Stimulated activated CD4-positive, alpha-beta T cell treated with anti-CD3 and anti-CD28 coated beads, Interleukin-15, amount 100 ng/mL, for 24 hours (primary cell): ENCODE measurements at places on chromosomes 2 and 18.

DNA sequence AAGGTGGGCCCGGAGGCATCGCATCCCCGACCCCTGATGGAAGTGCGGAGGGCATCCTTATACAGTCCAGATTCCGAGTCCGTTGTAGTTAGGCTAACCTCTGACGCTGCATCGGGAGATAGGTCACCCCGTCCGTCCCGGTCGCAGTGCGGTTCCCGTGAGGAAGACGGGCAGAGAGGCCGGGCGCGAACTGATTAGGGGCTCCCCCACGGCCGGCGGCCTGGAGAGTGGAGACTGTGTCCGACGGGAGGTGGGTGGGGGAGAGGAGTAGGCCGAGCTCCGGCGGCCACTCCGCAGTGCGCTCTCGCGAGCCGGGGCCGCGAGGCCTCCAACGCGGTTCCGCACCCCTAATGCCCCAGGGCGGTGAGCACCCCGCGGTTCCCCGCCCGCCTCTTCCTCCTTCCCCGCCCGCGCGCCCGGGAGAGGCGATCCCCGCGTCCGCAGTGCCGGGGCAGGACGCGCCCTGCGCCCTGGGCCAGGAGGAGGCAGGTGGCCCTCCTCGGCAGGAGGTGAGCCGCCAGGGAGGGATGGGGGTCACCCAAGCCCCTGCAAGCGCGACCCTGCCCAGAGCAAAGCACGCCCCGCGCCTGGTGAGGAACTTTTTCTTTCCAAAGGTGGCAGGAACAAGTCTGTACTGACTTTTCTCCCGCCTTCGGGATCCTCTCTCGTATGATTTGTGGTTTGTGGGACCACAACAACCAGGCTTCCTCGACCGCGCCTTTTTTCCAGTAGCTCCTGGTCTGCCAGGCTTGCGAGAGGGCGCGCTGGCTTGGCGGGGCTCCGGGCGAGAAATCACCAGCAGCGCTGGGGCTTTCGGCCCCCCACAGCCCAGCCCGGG lies 1.4 kb upstream of the SP5 start:
- peak; percentile 27 for DNase-seq

- peak; percentile 22 for DNase-seq
These were observed 212.3 kb downstream of the MGAT5 start for GRCh38 chr2:134466141-134466540.

GRCh38 chr2:62319070-62319469 lies 123.2 kb downstream of the B3GNT2 start:
- no peak for DNase-seq

GRCh38 chr2:123999681-124000080 lies 25.4 kb upstream of the CNTNAP5 start:
- DNase-seq: no peak

- DNase-seq: no peak
These were observed 11.7 kb upstream of the SCRN3 start for GRCh38 chr2:174383796-174384195.

- DNase-seq: no peak
These were observed 154.4 kb downstream of the DDX1 start for GRCh38 chr2:15745907-15746702.

DNA sequence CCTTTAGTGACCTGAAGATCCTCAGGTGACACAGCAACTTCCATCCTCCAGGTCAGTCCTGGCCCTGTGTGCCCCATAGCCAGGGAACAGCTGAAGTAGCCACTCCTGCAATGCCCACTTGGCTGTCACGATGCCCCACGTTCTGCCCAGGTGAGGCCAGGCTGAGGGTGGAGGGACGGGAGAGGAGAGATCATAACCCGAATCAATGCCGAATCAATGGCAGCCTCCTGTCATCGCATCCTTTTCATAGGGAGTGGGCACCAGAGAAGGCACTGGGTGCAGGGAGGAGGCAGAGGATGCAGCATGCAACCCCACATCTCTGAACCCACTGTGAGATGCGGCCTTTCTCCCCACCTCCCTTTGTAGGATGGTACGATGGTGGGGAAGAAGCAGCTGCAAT lies 75.3 kb upstream of the EPC2 start:
- no peak for DNase-seq

- DNase-seq: no peak
These were observed 344.6 kb upstream of the TMEFF2 start for GRCh38 chr2:192539306-192539705.

GRCh38 chr18:48108136-48108535 lies 177.7 kb upstream of the SMAD2 start:
- DNase-seq: no peak

GRCh38 chr2:238104226-238104690 lies 4.1 kb downstream of the ESPNL start:
- DNase-seq: no peak

DNA sequence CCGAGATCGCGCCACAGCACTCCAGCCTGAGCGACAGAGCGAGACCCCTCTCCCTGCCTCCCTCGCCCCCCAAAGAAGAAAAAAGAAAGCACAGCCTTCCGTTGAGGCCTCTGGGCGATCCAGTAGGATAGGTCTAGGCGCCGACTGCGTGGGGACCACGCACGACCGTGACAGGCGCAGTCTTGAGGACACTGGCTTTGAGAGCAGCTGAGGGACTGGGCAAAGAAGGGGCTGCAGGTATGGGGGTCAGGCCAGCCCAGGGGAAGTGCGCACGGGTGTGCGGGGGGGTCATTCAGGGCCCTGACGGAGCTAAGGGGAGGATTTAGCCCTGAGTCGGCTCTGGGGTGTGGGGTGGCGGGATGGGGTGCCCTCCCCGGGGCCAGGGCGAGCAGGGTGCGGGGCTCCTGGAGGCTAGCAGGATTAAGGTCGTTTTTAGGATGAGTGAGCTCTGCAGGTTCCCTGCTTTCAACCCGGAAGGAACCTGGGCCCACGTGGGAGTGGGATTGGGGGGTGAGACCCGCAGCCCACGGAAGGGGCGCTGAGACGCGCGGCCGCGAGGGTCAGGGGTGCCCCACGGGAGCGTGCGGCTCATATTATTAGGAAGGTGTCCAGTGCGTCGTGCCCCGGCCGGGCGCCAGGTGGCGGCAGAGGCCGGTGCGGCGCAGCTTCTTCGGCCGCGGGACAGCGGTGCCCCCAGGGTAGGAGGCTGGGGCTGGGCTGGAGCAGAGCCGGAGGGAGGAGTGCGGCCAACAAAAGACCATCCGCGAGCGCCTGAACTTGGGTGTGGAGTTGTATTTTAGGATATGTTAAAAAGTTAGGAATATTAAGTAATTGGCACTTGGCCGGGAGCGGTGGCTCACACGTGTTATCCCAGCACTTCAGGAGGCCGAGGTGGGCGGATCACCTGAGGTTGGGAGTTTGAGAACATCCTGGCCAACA lies 20.5 kb upstream of the ZNF236 start:
- peak; percentile 66 for DNase-seq

GRCh38 chr2:175393851-175394250 lies 212.3 kb upstream of the ATP5MC3 start:
- DNase-seq: no peak

GRCh38 chr2:167924556-167924955 lies 322.8 kb downstream of the STK39 start:
- DNase-seq: no peak

DNA sequence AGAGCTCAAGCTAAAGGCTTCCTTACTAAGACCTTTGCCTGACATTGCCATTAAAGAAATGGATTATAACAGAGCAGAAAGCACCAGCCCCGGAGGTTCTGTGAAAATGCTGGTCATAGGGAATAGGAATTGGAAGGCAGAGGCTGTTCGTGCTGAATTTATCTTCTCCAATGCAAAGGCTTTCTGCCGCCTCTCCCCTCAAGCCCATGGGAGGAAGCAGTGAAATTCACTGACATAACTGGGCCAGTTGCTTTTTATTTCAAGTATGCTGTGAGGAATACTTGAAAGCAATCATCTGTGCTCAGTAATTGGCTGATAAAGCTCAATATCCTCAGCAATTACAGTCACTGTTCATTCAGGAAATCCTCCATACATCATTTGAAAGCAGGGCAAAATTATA lies 85.4 kb upstream of the LINC00305 start:
- DNase-seq: no peak

- DNase-seq: no peak
These were observed 267.9 kb downstream of the SOX11 start for GRCh38 chr2:5959836-5960820.

DNA sequence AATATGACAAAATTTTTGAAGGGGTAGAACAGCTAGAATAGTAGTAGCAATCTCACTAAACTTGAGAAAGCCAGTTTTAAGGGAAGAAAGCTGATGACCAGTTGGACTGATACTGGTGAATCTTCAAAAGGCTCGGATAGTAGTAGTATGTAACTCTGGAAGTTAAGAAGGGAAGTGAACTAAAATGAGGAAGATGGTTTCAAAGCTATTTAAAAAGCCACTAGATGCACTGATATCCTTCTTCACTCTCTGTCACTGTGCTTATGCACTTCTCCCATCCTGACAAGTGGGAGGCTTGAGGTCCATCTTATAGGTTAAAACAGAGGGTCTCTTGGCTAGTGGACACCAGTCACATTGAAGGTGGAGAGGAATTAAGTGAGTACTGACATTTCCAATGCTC lies 141.1 kb downstream of the NCOA1 start:
- DNase-seq: no peak

DNA sequence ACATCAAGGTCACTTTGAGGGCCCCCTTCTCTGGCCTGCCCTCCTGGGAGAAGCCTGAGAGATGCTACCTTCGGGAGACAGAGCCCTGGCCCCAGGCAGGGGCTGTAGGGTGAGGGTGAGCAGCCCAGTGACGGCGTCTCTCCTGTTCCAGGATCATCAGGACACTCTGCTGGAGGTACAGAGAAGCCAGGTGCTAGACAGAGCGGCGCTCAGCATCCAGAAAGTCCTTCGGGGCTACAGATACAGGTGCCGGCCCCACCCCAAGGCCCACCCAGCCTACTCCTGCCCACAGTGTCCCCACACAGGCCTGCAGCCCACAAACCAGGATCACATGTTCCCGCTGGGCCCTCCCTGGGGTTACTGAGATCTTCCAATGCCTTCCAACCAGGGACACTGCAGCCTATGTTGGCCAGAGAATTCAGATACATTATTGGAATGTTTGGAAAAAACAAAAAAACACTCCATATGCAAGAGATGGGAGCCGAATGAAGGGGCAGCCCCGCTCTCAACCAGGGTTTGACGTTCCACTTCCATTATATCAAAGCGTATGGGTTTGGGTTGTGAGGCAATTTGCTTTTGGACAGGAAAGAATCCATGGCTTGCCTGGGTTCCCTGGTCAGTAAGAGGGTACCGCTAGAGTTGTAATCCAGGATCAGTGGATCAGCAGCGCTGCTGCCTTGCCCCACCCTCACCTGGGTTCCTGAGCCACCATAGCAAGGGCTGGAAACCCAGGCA lies 49.5 kb upstream of the GPR17 start:
- no peak for DNase-seq

- peak; percentile 28 for DNase-seq
These were observed 86.6 kb downstream of the MARCO start for GRCh38 chr2:119028327-119029174.

- no peak for DNase-seq
These were observed 89.8 kb downstream of the MRO start for GRCh38 chr18:50729986-50730385.

DNA sequence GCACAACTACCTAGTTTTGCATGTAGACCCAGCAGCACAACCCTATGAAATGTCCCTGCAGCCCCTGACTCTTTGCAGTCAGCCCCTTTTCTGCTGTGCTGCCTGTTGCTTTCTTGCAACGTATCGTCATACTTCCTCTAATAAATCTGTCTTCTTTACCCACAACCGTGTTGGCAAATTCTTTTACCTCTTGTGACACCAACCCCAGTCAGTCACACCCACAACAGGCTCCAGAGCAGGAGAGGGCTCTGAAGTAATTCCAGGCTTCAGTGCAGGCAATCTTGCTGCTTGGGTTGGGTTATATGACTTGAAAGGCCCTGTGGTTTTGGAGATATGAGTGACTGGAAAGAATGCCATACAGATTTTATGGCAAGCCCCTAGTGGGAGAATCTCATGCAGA lies 79.1 kb upstream of the KCNH7 start:
- no peak for DNase-seq

DNA sequence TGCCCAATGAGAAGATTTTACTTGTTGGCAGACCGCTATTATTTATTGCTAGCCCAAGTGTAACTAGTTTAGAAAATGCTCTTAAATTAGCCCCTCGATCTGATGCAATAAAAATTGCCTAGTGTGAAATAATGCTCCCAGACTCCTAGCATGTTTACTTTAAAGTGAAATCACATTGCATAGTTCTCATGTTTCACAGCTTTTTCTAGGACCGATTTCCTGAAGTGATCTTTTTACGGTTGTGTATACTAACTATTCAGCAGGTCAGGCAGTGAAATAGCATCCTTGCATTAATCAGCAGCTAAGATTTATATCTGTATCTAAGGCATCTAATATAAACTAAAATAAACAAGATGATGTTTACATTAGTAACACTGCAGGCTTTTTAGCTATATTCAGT lies 52.4 kb downstream of the PMS1 start:
- no peak for DNase-seq

- DNase-seq: no peak
These were observed 18.9 kb upstream of the DPP4 start for GRCh38 chr2:162092658-162093556.

DNA sequence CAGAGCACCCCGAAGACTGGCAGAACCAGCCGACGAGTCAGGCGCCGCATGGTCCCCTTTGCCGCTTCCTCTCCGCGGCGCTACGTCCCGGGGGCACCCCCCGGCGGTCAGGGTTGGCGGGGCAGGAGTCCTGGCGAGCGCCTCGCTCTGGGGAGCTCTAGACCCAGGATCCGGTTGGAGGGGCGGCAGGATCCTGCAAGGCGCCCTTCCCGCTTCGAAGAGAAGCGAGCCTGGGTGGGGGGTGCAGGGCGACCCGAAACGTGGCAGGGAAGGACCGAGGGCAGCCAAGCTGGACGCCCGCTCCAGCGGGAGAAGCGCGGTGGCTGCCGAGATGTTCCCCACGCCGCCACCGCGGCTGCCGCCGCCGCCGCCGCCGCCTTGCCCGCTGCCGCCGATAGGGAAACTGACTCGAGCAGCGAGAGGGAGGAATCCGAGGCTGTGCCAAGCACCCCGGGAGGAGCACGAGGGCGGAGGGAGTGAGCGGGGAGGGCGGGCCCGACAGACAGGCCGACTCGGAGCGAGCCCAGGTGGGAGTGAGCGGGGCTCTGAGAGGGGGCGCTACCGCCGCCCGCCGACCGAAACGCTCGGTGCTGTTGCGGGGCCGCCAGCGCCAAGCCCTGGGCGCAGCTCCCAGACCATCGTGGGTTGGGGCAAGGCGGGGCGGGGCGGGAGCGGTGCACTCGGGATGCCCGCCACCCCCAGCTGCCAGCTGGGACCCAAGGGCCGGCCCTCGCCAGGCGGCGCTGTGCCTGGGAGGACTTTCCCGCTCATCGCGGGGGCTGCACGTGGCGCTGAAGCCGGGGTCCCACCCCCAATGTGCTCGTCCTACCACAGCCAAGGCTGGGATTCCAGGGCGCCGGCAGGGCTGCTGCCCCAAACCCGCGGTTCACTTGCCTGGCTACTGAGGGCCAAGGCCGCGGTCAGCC lies at the start of gene GALNT14:
GALNT14 (minus strand) TSS at position 404 of the 926 bp plus-strand sequence; CDS start at position 50, 354 bp downstream.
- peak; percentile 72 for DNase-seq
